ENCODE measurements at places on chromosomes 2 and 18.
A peak's percentile ranks its signal among the peaks of the same experiment; 100 is the strongest.

DNA sequence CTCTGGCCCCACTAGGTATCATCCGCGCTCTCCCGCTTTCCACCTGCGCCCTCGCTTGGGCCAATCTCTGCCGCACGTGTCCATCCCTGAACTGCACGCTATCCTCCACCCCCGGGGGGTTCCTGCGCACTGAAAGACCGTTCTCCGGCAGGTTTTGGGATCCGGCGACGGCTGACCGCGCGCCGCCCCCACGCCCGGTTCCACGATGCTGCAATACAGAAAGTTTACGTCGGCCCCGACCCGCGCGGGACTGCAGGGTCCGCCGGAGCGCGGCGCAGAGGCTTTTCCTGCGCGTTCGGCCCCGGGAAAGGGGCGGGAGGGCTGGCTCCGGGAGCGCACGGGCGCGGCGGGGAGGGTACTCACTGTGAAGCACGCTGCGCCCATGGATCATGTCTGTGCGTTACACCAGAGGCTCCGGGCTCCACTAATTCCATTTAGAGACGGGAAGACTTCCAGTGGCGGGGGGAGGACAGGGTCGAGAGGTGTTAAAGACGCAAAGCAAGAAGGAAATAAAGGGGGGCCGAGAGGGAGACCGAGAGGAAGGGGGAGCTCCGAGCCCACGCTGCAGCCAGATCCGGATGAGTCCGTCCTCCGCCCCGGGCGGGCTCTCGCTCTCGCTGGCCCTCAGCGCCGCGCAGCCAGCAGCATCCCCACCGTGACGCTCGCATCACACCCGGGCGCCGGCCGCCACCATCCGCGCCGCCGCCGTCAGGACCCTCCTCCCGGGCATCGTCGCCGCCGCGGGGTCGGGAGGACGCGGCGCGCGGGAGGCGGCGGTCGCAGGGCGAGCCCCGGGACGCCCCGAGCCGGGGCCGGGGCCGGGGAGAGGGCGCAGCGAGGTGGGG is 664 bp downstream of the NETO1 start:
- no peak for DNase-seq

DNA sequence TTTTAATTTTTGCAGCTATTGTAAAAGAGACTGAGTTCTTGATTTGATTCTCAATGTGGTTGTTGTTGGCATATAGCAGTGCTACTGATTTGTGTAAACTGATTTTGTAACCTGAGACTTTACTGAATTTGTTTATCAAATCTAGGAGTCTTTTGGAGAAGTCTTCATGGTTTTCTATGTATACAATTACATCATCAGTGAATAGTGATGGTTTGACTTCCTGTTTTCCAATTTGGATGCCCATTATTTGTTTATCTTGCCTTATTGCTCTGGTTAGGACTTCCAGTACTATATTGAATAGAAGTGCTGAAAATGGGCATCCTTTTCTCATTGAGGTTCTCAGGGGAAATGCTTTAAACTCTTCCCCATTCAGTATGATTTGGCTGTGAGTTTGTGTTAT is 99.7 kb downstream of the GULP1 start:
- DNase-seq, result no peak

- DNase-seq, result no peak
These were observed 566.4 kb upstream of the ID2 start for GRCh38 chr2:8115456-8115855.

GRCh38 chr2:19807866-19808265 is 93.9 kb downstream of the TTC32 start:
- DNase-seq, result no peak

DNA sequence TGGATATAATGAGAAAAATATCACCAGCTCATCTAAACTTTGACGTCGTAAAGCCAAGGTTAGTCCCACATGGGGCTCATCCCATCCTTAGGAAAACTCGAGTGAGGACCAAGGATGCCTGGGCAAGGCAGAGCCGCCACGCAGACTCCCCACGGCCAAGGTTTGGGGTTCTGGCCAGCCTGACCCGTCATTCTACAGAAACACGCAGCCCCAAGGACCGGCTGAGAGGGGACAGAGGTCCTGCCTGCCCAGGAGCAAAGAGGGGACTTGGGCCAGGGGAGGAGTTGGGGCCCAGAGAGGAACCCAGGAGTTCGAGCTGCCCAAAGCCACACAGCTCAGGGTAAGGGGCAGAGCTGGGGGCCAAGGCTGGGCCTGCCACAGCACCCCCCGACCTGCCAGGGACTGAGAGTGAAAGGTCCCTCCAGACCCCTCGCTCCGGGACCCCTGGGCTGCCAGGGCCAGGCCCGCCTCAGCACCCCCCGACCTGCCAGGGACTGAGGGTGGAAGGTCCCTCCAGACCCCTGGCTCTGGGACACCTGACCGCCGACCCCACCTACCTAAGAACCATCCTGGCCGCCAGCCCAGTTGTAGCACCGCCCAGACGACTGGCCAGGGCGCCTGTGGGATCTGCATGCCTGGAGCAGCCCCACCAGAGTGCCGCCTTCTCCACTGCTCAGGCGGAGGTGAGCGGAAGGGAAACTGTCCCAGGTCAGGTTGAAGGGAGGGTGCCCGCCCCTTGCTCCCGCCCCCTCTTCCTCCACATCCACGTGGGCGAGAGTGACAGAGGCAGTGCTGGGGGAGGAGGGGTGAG is at the start of gene PDCD1:
Gene PDCD1 (minus strand): TSS at position 689 of the 811 bp plus-strand sequence. CDS start 56 bp downstream, at position 633.
- DNase-seq, result peak; percentile 41

DNA sequence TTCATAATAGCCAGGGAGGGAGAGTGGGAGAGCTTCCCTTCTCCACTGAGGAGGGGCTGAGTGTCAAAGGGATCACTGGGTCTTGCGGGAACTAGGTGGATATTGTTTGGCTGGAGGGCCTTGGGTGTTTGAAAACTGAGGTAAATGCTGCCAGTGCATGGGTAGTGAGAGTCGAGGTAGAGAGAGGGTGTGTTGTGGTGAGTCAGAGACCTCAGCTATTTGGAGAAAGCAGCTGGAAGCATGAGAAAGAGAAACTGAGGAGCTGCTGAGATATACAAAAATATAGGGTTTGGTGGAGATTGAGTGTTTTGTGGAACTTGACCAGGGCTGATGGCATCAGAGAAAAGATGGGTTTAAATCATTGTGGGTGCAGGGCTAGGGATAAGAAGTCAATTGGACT is 127.0 kb upstream of the CCDC195 start:
- DNase-seq, result no peak

DNA sequence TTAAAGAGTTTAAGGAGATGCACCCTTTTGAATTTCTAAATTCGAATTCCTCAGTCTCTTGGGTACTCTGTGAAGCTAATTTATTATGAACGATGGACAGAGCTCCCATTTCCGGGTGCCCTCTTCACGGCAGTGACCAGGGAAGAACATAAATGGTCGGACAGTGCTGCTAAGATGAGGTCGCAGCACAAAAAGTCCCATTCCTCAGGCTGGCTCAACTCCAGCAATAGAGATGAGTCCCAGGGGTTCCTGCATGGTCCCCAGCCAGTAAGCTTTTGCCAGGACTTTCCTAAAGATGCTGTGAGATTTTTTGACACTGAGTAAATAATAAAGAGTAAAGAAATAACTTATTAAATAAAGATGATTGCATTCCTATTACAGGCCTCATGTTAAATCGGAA is 43.0 kb upstream of the STK39 start:
- DNase-seq, result no peak

DNA sequence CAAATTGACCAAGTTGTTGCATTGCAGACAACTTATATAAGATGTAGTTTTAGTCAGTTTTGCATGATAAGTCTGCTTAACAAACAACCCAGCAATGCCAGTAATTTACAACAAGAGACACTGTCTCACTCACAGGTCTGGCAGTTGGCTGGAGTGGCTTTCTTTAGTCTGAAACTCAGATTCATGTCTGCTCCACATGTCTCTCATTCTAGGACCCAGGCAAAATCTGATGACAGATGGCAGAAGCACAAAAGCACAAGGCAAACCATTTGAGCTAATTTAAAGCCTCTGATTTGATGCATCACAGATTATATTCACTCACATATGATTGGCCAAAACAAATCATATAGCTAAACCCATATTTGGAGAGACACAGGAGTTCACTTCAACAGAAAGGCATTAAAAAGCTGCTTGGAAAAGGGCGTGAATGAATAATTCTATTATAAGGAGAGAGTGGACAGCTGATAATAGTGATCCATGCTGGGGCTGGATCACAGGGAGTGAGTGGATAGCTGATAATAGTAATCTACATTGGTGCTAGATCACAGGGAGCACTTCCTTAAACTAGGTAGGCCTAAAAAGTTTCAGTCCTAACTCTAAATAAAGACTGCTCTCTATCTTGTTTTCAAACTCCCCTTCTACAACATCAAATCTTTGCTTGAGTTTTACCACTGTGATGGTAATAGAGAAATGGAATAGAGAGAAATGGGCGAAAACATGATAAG is 593.2 kb upstream of the ZNF804A start:
- no peak for DNase-seq

DNA sequence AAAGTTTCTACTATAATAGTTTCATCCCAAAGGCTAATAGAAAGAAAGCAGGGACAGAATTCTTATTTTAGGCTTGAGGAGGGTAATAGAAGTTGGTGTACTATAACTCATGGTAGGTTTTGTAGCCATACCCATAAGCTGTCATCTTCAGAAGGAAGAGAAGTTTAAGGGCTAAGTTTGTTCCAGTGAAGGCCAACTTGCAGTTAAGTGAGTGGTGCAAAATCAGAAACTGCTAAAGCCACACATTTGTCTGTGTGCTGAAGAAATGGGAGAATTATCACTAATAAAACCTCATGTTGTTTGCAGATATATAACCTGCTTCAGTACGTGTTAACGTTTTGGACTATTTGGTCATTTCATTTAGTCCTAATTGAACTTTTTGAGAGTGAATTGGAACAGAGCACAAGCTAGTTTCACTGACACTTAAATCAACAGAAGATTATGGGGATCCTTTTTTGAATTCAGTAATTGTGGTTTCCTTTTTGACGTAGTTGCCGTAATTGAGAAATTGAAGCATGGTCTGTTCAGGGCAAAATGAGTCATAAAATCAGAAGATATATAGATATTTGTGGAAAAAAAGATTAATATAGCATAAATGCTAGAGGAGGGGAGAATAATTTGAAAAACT is 69.1 kb downstream of the PHLPP1 start:
- no peak for DNase-seq

- DNase-seq, result no peak
These were observed 443.1 kb upstream of the ZEB2 start for GRCh38 chr2:144963031-144963430.

DNA sequence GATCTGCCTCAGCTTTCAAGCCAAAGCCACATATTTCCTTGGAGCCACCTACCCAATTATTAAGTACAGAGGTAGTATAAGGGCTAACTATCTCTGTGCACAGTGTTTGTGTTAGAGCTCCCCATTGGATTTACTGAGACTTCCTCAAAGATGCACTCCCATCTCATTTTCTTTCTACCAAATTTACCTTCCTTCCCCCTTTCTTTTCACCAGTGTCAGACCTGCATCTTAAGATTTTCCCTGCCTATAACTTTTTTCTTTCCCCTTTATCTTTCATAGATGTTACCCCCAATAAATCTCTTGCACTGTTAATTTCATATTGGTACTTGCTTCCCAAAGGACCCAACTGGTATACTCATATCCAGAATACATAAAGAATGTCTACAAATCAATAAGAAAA is 5.9 kb upstream of the REL start:
- DNase-seq, result no peak

DNA sequence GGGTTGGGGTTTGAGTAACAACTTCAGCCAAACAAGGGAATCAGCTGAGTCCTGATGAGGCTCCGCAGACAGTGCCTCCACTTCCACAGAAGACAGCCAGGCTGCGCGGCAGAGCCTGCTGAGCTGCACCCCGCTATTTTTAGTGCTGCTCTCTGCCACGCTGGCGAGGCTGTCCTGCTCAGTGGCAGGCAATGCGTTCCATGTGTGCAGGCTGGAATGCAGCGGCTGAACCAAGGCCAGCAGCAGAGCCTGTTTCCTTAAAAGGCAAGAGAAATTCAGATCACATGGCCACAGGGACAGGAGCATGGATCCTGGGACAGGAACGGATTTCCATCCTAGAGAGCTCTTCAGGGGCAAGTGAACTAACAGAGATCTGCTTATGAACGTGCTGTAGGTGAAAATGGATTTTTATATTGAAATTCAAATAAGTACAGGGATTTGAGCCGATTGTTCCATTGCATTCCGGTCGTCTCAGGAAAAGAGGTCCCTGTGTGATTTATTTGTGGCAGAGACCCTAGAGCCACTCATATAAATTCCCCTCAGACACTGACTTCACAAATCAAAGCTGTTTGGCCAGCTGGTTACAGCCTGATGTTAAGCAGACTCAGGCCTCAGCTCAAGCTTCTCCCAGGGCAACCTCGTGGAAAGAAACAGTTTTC is 98.7 kb downstream of the COL6A3 start:
- DNase-seq, result no peak

- no peak for DNase-seq
These were observed 100.5 kb upstream of the MEIS1 start for GRCh38 chr2:66334237-66335029.

DNA sequence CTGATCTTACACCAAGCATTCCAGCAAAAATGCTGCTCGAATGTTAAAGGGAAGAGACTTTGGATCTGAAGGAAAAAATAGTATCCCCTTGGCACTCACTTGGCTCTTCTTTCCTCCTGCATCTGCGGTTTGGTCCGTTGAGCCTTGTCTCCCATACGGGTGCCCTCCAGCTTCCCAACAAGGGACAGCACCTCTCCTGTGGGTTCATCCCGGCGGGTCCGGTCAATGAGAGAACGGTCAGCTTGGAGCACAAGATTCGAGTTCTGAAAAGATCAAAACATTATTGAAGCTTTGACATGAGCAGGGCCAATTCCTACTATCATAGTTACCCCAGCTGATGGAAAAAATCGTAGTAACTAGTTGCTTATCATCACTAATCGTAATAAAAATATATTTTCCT is 740 bp downstream of the SNRNP200 start:
- no peak for DNase-seq

- no peak for DNase-seq
These were observed 161.1 kb downstream of the KCNH7 start for GRCh38 chr2:162677476-162677875.

GRCh38 chr2:239304533-239305221 is 96.1 kb downstream of the HDAC4 start:
- no peak for DNase-seq

DNA sequence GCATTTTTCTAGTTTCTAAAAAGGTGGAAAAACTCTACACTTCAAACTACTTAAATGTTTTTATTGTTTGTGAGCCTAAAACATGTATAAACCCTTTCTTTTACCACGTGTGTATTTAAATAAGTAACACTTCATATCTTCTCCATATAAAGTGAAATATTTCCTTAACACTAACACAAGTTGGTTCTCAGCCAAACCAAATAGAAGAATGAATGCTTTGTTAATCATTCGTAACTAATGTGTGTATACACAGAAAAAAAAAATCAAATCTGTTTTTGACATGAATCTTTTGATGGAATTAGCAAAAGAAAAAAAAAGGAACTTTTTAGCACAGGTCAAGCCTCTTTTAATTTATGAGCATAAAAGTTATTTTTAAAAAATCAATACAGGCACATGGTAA is 89.3 kb downstream of the EHBP1 start:
- no peak for DNase-seq
